Stimulated activated CD4-positive, alpha-beta T cell treated with anti-CD3 and anti-CD28 coated beads, Interleukin-4, amount 100 ng/mL, for 1 hour (primary cell): ENCODE measurements at places on chromosomes 5 and 9.
A peak's percentile ranks its signal among the peaks of the same experiment; 100 is the strongest.

DNA sequence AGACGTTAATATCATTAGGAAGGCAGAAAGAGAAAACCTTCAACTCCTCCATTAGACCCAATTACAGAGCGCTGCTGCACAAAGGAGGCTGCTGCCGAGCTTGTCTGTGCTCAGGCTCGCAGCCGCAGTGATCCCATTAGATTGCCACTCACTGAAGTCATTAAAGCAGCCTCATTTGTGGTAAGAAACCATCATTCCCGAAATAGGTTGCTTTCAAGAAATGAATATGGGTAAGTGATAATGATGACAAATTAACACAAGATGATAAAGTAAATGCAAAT lies 137.2 kb downstream of the CAVIN4 start:
- no peak for DNase-seq

DNA sequence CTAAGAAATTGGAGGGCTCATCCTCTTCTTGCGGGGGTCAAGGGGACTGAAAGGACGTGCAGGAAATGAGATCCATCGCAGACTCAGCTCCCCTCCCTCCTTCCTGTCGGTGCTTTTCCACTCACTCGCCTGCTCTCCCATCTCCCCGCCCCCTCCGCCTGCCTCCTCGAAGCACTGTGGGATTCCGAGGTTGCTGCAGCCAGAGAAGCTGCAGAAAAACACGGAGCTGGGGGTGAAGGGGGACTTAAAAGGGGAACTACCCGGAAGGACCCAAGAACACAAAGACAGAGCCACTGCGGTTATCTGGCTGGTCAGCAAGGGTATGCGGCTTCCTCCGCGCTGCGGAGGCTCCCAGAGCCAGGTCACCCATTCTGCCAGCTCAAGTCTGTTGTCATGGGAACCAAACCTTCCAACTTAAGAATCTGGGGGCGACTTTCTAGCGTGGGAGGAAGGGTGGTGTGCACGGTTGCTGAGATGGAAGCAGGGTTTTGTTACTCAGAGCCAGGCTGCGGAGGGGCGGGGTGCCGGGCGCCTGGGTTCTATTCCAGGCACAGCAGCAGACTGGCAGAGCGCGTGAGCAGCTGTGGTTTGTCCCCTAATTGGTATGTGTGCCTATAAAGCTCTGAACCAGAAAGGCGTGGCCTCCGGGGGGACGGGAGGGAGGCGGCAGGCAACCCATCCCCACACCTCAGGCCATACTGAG lies 24.9 kb downstream of the PCDHGC5 start:
- DNase-seq = peak; percentile 77

- no peak for DNase-seq
Observed at GRCh38 chr5:68246802-68247201, 31.2 kb downstream of the PIK3R1 start.

DNA sequence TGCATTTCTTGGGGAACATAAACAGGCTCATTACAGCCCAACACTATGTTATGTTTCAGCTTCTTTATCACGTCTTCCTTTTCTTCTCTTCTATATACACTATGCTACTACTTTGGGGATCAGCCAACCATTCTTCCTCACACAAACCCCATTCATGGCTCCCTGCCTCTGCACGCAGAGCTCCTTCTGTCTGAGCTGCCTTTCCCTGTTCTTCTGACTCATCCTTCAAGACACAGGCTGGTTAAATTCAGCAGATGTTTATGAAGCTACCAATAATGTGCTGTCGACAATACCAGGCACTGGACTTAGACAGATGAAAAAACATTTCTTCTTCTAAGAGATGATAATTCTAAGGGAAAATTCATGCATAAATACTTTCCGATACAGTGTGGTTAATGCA lies 102.5 kb upstream of the TXNDC8 start:
- no peak for DNase-seq

- DNase-seq = no peak
Observed at GRCh38 chr5:107340631-107341030, 330.1 kb downstream of the EFNA5 start.

- no peak for DNase-seq
Observed at GRCh38 chr9:76926324-76926741, 20.4 kb upstream of the PRUNE2 start.

GRCh38 chr5:137205231-137206027 lies 293.7 kb downstream of the SPOCK1 start:
- DNase-seq = no peak

DNA sequence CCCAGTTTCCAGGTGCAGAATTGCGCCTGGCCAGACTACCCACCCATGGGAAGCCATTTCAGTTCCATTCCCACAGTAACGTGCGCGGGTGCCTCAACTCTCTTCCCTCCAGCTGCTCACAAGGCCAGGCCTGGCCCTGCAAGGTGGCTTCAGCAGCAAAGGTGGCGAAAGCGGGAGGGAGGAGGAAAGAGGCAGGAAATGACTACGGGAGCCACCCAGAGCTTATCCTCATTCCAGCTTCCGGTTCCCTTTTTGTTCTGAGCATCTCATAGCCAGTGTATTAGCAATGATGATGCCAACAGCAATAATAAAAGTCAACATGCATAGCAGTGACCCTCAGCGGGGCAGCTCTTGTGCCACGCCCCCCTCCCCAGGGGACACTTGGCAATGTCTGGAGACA lies 101.5 kb upstream of the BOD1 start:
- DNase-seq = no peak

- no peak for DNase-seq
Observed at GRCh38 chr9:34276772-34277171, 52.3 kb downstream of the KIF24 start.

DNA sequence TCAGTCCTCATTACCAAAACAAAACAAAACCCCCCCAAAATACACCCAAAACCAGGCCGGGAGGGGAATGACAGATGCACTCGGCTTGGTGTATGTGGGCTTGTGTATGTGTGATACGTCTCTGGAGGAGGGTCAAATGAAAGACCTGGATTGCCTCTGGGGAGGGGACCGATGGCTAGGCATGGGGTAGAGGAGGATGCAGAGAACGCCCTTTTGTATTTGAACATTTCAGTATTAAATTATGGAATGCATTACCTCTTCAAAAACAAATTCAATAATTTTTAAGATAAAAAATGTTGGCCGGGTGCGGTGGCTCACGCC lies 61.4 kb downstream of the LMX1B start:
- no peak for DNase-seq

- DNase-seq = no peak
Observed at GRCh38 chr5:92470770-92471169, 1087.7 kb upstream of the ARRDC3 start.

DNA sequence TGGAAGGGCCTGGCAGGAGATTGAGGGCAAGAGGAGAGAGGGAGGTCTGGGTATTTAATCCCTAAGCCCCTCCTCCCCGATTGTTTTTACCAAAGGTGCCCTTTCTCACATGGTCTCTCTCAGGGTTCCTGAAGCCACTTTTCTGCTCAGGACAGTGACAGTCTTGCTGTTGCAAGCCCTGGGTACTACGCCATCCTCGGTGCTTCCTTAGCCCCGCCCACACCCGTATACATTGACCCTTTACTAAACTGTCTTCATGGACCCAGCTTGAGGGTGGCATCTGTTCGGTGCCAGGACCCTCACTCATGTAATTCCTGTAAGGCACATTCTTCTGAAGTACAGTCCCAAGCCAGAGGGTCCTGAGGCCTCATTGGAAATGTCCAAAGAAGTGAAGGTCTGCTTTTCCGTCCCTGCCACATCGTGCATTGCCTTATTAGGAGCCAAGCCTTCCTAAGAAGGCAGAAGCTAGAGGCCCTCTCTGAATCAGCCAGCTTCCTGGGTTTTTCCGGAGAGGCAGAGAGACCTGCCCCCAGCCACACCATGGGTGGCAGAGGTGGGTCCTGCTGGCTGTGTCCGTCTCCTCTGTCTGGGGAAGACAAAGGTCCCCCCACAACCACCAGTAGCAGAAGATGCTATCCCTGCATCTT lies 1.9 kb upstream of the SH3PXD2B start:
- no peak for DNase-seq

GRCh38 chr5:61965069-61965468 lies 340.9 kb upstream of the KIF2A start:
- no peak for DNase-seq

DNA sequence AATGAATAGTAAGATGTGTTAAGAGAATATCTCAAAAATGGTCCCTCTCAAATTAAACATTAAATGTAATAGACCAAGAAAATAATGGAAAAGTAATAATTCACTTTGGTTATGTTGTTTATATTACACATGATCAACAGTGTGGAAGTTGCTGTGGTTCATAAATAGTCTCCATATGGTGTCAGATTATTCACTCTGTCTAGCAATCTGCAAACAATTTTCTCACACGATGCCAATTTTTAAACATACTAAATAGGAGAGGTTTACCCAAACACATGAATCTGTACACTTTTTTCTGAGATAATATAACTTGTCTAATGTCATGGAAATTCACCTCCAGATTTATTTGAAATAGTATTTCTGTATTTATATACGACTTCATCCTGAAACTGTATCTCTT lies 217.4 kb upstream of the FBXL7 start:
- DNase-seq = no peak

GRCh38 chr9:77212801-77213200 lies 35.5 kb downstream of the VPS13A start:
- DNase-seq = no peak

DNA sequence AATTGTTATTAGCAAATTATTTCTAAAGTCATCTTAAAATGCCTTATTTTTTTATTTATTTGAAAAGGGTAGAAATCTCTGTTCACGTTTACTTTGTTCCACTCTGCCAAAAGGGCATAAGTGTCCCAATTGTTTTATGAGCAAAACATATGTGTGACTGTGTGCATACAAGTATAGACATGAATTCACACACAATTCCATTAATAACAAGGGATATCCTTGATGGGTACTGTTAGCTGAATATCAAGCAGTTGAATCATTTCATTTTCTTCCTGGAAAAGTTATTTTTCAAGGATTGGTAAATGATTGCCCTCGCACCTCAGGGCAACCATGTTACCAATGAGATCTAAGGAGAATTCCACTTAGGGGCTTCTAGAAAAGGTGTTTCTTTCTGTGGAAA lies 92.1 kb upstream of the TAF11L2 start:
- no peak for DNase-seq

DNA sequence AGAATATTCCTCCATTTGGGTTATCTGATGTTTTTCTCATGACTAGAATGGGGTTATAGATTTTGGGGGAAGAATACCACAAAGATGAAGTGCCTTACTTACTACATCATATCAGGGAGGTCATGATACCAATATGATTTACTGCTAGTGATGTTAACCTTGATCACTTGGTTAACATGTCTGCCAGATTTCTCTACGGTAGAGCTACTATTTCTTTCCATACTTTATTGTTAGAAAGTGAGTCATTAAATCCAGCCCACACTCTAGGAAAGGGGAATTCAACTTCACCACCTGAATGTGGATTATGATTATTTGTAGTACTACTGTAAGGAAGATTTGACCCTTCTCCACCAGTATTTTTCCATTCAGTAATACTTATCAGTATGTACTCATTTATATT lies 64.7 kb downstream of the UBE2R2 start:
- no peak for DNase-seq

- no peak for DNase-seq
Observed at GRCh38 chr5:13783726-13784125, 160.8 kb downstream of the DNAH5 start.

DNA sequence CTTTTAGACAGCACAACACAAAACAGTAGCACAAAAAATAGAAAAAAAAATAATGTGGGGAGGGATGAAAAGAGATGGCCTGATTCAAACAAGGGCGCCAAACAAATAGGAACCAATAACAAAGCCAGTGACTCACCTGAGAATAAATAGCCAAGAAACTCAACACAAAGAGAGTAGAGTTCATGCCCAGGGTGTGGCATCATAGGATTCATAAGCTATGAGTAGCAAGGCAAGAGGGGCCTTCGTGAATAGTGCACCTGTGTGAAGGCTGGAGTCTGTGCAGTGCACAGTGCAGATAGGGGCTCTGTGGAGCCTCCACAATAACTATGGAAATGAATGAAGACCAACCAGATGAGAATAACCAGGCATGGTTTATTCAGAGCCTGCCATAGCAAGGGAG lies 541.7 kb downstream of the SPOCK1 start:
- no peak for DNase-seq

- peak; percentile 44 for DNase-seq
Observed at GRCh38 chr9:74770508-74771261, 117.0 kb downstream of the TRPM6 start.

- no peak for DNase-seq
Observed at GRCh38 chr5:103098993-103099392, 20.9 kb downstream of the GIN1 start.

DNA sequence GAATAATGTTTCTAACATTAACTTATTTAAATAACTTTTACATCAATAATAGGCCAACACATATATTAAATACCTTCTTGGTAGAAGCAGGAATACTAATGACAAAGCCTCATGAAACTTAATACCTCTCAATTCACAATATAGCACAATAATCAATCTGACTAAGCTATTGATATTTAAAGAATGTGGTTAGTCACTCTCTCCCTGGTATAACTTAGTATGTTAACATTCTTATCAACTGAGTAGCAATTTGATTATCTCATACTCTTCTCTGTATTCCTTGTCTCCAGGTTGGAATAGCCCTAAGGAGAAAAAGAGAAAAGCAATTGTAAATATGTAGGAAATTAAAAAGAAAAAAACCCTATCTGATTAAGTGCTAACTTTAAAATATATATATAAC lies 4.9 kb upstream of the PGGT1B start:
- DNase-seq = no peak

- DNase-seq = no peak
Observed at GRCh38 chr9:107175816-107176435, 107.2 kb upstream of the RAD23B start.

GRCh38 chr9:113387560-113388230 lies 10.9 kb upstream of the HDHD3 start:
- no peak for DNase-seq

DNA sequence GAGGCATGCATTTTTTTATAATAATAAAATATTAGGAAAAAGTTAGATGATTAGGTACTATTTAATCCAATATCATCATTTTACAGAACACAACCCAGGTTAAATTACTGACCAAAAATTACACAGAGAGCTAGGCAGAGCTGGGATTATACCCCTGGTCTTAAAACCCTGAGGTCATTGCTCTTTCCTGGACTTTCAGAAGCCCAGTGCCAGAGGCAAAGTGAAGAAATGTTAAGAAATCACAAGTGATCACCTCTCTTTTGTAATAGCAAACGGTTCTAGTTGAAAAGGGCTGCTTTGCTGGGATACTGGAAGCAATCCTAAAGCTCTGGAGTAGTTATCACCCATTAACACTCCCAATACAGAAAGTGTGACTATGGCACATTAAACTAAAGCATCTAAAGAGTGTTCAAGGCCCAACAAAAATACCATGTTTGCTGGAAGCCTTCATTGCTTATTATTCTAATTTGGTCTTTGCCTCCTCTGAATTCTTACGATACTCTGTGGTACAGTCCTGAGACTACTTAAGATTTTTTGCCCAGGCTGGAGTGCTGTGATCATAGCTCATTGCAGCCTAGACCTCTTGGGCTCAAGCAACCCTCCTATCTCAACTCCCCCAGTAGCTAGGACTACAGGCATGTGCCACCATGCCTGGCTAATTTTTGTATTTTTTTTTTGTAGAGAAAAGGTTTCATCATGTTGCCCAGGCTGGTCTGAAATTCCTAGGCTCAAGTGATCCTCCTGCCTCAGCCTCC lies 575.9 kb downstream of the RAB3C start:
- no peak for DNase-seq

- DNase-seq = peak; percentile 71
Observed at GRCh38 chr5:149442563-149443182, 63.6 kb upstream of the IL17B start.
